ENCODE measurements at places on chromosomes 11 and 22.
A peak's percentile ranks its signal among the peaks of the same experiment; 100 is the strongest.

DNA sequence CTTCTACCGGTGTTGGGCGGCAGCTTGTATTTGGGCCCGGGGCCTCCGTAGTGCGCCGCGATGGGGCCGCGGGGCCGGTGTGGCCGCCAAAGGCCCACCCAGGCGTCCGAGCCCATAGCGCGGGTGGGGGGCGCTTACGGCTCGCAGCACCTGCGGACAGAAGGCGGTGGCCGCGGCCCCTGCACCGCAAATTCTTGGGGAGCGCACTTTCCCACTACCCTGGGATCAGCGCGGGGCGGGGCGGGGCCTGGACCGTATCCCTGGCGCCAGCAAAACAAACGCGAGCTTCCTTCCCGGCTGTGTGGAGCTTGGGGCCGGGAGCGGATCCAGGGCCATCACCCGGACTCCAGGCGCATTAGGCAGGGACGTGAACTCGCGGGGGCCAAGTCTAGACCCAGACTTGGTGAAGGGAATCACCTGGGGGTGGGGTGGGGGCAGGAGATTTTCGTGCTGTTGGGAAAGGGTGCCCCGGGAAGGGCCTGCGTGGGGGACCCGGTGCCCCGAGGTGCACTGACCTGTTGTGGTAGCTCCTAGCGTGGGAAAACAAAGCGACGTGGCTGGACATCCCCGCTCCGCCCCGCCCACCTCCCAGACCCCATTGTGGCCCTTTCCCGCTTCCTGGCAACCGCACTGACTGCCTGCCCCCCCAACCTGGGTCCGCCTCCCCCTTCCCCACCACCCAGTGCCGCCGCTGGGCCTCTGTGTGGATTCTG is 2.3 kb upstream of the TYMP start:
- DNase-seq = peak; percentile 85

DNA sequence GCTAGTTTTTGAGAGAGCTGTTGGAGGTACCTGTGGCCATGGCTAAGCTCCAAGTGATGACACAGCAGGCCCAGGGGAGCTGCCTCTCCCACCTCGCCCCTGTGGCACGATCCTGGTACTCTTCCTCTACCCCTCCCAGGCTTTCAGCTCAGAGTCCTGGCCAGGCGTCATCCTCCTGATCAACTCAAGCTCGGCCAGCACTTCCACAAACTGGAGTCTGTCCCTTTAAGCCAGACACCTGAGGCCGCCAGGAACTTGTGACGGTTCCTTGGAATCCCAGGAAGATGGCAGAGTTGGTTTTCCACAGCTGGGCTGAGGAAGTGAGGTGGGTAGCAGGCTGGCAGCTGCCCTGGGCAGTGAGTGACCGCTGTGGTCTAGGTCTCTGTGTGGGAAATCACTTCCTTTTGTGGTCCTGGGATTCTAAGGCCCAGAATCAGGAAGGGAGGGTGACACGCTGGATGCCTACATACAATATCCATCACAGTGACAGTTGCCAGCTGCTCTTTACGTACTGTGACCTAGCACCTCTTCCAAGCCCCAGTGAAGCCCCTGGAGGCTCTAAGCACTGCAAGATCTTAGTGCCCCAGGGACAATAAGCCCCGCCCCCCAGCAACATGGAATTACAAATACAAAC is 3.2 kb upstream of the CST6 start:
- no peak for DNase-seq

DNA sequence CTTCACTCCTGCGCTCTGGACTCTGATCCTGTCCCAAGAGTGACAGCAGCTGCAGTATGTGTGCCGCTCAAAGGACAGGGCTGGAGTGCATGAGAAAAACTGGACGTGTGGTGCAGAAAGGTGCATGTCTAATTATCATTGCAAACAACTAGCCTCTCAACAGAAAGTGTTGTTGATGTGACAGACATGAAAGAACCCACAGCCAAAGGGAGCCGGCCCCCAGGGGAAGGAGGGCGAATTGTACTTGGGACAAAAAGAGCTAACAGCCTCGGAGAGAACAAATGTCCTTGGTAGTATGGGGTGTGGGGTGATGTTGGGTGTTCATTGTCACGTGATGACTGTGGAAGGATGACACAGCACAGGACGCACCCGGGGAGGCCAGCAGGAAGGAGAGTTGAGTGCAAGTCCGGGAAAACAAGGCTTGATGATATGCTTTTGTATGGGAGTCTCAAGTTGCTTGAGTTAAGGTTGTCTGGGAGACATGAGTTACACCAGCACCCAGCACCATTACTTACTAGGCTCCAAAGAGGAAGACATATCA is 325.5 kb downstream of the NTM start:
- DNase-seq = no peak

DNA sequence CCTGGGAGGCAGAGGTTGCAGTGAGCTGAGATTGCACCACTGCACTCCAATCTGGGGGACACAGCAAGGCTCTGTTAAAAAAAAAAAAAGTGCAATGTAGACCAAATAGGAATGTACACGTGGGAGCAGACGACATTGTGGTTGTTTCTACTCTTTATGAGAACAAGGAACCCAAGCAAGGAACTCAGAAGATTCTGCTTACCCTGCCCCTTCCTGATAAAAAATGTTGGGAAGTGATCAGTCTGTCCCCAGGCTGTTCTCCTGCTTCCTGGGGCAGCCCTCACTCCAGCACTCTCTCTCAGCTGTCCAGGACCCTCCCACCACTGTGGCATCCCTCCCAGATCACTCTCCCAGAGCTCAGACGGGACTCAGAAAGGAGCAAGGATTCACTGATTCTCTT is 31.8 kb downstream of the SLCO2B1 start:
- no peak for DNase-seq

GRCh38 chr11:3160252-3161031 is 4.7 kb downstream of the OSBPL5 start:
- DNase-seq = peak; percentile 85

- no peak for DNase-seq
These were observed 120.7 kb downstream of the TIMP3 start for GRCh38 chr22:32922186-32922585.

- no peak for DNase-seq
These were observed 97.1 kb downstream of the KCNQ1 start for GRCh38 chr11:2541881-2542361.

GRCh38 chr11:870418-870817 is 27.8 kb downstream of the TSPAN4 start:
- DNase-seq = no peak

- peak; percentile 74 for DNase-seq
These were observed 4.2 kb downstream of the ALDH3B1 start for GRCh38 chr11:68014157-68014946.

DNA sequence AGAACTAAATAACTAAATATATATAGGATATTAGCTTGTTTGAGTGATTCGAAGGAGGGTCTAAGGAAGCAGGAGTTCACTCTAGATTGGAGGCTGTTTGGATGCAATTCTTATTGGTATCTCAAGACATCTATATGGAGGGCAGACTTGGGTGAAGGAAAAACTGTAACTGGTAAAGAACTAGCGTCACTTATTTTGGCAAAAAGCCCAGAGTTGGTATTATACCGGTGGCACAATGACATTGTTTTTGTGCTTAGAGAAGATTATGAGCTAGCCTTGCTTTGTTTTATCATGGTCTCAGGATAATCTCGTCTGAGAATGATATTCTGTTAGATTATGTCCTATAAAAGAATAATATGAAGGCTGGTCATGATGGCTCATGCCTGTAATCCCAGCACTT is 6.0 kb upstream of the SLC35F2 start:
- DNase-seq = no peak

- DNase-seq = no peak
These were observed 12.3 kb downstream of the KCNJ5 start for GRCh38 chr11:128903248-128904061.

- no peak for DNase-seq
These were observed 353.7 kb downstream of the MIAT start for GRCh38 chr22:27011133-27011532.

DNA sequence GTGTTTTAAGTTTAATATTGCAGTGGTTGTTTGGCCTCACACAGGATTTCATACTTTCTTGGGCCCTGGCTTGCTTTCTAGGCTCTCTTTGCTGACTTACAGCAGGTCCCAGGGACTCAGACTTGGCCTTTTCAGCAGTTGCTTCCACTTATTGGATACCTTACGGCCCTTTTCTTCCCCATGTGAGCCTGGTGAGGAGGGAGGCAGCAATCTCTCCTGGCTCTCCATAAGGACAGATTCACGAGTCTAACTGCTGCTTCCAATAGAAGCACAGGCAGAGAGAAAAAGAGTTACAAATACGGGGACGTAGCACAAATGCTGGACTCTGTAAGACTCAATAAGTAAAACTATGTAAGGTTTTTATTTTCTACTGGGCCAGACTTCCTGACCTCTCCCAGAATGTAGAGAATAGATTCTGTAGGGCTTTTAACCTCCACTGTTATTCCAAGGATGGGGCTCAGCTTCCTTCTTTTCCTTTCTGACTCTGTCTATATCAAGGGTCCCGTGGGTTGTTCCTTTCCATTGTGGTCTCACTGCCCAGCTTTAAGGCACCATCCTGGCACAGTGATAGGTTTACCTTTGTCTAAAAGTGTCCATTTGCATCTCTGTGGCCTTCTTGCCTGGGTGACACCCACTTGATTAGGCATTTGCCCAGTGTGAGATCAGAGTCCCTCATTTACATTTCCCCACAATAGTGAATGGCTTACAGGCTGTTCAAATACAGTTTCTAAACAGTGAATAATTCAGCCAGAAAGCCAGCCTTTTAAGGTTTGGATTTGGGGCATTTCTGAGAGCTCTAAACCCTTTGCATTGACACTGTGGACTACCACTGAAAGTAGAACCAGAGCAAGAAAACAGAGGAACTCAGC is 92.8 kb downstream of the RASSF10 start:
- no peak for DNase-seq

GRCh38 chr11:123904932-123905331 is 3.0 kb downstream of the OR8D4 start:
- DNase-seq = no peak

DNA sequence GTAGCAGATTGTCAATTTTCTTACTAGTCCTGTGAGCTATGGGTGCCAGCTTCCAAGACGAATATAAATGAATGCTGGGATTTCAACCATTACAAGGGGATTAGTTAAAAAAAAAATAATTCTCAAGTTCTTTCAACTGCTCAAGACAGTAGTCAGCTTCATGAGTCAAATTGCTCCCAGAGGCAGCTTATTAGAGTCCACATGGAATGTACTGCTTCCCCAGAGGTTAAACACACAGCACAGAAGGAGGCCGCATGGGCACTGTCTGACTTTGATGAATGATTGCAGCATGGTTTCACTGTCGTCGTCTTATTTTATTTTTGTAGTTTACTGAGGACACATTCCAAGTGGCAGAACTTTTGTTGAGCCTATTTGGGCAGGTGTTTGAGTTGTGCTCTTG is 563.2 kb downstream of the TMEM135 start:
- no peak for DNase-seq

- peak; percentile 18 for DNase-seq
These were observed 62.1 kb upstream of the AMOTL1 start for GRCh38 chr11:94705891-94706615.

GRCh38 chr11:130783323-130783722 is 133.0 kb downstream of the SNX19 start:
- no peak for DNase-seq

GRCh38 chr11:28323621-28324020 is 215.4 kb downstream of the METTL15 start:
- no peak for DNase-seq

GRCh38 chr11:92424281-92424680 is 199.7 kb downstream of the FAT3 start:
- DNase-seq = peak; percentile 12

- no peak for DNase-seq
These were observed 285.9 kb downstream of the TBC1D22A start for GRCh38 chr22:47048123-47049077.

GRCh38 chr11:2358754-2359442 is 18.2 kb upstream of the CD81 start:
- DNase-seq = no peak

DNA sequence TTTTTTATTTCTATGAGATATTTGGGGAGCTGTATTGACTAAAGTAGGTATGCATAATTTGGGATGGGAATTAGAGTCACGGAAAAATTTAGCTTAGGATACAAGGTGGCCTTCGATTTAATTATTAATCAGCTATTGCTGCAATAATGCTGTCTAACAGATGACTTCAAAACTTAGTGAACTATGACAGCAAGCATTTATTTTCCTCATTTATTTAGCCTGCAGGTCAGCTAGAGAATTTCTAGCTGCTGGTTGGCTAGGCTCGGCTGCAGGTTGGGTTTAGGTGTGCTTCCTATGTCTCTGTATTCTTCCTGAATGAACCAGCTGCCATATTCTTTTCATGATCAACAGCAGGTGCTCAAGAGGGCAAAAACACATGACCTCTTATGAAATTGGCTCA is 181.8 kb upstream of the RAG2 start:
- DNase-seq = no peak

GRCh38 chr11:111996129-111996528 is 29.1 kb upstream of the DLAT start:
- no peak for DNase-seq

GRCh38 chr11:118211006-118211405 is 13.8 kb downstream of the JAML start:
- no peak for DNase-seq

DNA sequence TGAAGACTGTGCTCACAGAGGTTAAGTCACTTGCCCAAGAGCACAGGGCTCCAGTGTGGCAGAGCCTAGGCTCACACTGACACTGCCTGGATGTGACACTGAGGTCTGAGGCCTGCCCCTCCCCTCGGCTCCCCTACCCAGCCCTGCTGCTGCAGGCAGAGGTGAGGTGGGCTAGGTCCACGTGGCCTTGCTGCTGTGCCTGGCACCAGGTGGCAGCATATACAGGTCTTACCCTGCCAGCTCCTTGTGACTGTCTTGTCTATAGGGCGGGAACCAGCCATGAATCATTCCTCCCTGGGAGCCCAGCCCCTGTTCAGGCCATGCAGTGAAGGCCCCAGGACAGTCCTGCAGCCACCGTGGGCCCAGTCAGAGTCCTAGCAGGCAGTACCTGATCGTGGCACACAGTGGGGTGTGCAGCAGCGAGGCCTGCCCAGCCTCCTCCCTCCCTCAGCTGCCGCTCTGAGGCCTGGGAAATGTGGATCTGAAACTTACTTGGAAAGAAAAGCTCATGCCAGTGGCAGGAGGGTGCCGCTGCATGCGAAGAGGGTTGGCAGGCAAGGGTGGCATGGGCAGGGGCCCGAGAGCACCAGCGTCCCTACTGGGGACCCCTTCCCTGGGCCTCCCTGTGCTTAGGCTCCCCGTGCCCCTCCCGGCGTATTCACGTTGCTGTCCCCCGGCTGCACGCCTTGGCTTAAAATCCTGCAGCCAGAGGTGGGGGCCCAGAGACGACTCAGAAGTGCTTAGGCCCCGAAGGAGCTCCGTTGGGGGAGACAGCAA is 1.2 kb upstream of the CERK start:
- peak; percentile 76 for DNase-seq

DNA sequence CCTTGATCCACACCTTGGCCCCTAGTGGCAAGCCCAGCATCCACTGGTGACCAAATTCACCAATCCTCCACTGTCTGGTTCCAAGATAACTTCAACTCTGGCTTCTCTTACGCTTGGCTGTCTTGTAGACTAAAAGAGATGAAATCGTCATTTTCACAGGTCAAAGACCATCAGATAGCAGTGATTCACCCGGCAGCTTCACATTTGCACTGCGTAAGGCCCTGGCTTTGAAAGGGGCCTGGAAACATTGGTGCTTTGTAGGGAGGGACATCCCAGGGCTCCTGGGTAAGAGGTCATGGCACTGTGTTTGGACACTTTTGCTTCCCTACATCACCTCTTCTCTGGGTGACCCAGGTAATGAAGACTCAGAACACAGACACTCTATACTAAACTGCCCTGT is 30.1 kb upstream of the FADD start:
- DNase-seq = no peak

- DNase-seq = peak; percentile 76
These were observed 690 bp downstream of the CSNK1E start for GRCh38 chr22:38316364-38317121.

- no peak for DNase-seq
These were observed 84.1 kb downstream of the SLC1A2 start for GRCh38 chr11:35335226-35335625.

Measured in AG08396 (cell line).